Right lung (tissue), 10 donors: ENCODE measurements at places on chromosomes 12 and 14. TPM values are rescaled to one million over a fixed set of nuclear protein-coding genes. Genes with fewer than 3 reads are reported as not detected.

- no peak for DNase-seq
Measured at GRCh38 chr12:19652386-19652785, 213.1 kb downstream of the AEBP2 start.

Gene RTL1
- polyA plus RNA-seq: 0.11 TPM

Gene PRIMA1
- polyA plus RNA-seq: 1.2 TPM

- no peak for DNase-seq
Measured at GRCh38 chr14:75961662-75962061, 20.1 kb downstream of the TGFB3 start.

- no peak for DNase-seq
Measured at GRCh38 chr12:65022960-65023359, 98.1 kb downstream of the WIF1 start.

- no peak for DNase-seq
Measured at GRCh38 chr12:28065889-28066630, 93.5 kb upstream of the PTHLH start.

GRCh38 chr12:128076188-128076587, 190.8 kb upstream of the TMEM132C start:
- no peak for DNase-seq

Gene NEDD8
- 239 TPM for polyA plus RNA-seq

DNA sequence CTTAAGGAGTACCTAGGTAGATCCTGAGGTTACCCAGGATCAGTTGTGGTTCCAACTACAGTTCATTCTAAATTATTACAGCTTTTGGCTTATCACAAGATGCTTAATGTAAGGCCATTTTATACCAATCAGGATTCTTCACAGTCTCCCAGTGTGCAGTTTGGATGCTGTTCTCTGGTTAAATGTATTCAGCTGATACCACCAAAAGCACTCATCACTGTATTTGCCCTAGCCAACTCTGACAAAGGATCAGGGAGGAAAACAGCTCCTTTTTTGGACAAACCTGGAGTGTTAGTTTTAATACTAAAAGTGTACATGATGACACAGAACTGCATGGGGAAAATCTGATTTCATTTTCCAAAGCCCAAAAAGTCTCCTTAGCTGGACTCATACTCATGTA, 19.5 kb downstream of the DMAC2L start:
- no peak for DNase-seq

Gene LTA4H
- polyA plus RNA-seq: 204 TPM

DNA sequence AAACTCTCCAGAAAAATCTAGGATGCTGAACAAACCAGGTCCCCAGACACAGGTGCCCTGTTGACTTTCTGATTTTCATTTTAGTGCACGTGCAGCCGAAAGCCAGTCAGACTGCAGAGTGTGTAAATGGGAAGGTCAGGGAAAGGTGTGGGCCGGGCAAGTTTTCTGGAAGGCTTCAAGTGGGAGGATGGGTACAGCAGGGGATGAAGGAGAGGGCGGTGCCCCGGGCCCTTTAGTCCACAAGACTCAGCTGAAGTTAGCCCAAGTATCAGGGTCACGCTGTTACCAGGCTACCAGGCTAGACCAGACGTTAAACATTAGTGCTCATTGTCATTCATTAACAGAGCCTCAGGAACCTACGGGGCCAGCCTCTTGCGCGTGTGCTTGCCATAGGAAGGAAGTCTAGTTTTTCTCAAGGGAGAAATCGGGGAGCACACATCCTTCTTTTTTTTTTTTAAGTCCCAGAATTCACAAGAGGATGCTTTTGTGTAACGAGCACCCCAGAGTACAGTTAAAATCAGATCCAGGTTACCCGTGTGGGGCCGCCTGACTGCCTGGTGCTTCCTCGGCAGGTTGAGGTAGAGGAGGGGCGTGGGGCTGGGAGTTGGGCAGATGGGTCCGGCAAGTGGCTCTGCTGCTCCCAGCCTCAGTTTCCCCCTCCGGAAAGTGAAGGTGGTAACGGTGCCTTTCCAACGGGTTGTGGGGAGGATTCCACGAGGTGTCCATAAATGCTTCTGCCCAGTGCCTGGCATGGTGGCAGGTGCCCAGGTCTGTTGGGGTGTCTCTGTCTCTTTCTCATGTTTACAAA, 19.1 kb downstream of the BCL7A start:
- DNase-seq: no peak

DNA sequence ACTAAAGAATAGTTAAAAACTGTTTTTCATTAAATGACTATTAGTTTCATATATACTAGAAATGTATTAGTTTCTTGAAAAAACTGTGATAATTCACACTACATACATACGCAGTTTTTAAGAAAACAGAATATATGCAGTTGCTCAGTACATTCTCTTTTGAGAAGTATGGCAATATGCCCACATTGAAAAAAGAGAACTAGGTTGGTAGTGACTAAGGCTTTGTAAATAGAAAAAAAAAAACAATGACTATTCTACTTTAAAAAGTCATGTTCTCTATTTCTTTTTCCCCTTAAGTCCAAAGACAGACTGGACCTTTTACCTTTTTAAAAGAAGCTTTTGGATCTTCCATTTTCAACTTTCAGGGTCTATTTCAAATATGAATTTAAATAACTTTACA, 25.0 kb downstream of the SNX6 start:
- DNase-seq: no peak

DNA sequence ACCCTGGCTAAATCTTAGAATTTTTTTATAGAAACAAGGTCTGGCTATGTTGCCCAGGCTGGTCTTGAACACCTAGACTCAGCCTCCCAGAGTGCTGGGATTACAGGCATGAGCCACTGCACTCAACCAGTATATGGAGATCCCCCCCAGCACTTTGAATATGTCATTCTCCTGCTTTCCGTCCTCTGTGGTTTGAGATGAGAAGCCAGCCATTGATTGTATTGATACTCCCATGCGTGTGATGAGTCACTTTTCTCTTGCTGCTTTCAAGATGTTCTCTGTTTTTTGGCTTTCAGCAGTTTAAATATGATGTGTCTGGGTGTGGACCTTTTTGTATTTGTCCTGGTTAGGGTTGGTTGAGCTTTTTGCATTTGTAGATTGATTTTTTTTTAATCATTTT, 75.2 kb upstream of the DNM1L start:
- no peak for DNase-seq

- DNase-seq: no peak
Measured at GRCh38 chr12:64193931-64194330, 28.2 kb downstream of the KICS2 start.

Gene TROAP
- polyA plus RNA-seq: 24.3 TPM

Gene MSRB3
- 26.6 TPM for polyA plus RNA-seq

Gene SERPINA5
- polyA plus RNA-seq: 0.44 TPM

Gene TMEM30B
- 20.2 TPM for polyA plus RNA-seq

Gene KRT78
- not detected for polyA plus RNA-seq

- DNase-seq: no peak
Measured at GRCh38 chr12:77429426-77429825, 364.1 kb upstream of the E2F7 start.

Gene TPH2
- 0.35 TPM for polyA plus RNA-seq

Gene RPS6KL1
- polyA plus RNA-seq: 1.1 TPM

Gene NXPH4
- 1.9 TPM for polyA plus RNA-seq
